ENCODE measurements at places on chromosomes 3 and 15.

DNA sequence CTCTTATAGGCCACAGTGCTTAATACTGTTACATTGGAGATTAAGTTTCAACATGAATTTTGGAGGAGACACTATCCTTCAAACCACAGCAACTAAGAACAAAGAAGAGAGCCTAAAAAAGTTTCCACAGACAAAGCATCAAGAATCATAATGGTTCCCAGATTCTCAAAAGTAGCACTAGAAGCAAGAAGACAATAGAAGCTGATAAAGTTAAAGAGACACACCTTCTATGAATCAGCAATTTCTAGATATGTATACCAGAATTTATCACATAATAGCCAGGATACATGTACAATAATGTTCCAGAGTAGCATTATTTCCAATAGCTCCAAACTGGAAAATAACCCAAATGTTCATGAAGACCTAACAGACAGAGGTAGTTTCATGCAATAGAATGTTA, 12.2 kb downstream of the NKIRAS1 start:
- no peak for DNase-seq

DNA sequence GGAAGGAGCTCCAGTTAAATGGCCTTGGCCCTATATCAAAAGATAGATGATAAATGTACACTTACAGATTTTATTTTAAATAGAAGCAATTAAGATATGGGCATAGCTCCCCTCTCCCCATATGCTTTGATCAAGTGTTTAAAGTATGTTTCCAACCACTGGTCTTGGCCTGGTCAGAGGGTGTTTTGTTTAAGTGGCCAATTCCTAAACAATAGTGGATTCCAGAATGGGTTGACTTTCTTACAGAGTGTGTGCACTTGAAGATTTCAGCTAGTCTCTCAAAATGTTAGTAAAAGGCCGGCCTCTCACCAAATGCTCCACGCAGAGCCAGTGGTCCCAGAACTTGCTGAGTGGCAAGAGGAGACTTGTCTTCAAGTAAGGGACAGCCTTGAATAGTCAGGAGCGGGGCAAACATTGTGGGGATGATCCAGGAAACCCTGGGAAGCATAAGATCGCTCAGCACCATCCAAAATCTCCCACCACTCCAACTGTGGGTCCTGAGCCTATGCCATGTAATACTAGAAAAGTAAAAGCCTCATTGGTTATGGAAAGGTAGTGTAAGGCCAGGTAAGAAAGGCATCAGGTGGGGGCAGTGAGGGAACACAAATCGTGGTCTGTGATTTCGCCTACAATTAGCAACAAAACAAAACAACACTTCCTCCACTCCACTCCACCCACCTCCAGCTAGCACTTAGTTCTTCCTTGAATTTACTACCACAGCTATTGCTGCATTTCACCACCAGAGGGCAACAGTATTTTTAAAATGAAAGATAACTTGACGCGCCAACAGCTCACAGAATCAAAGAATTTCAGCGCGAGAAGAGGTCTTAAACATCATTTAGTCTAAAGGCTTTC, 4.8 kb downstream of the RARRES1 start:
- DNase-seq, result peak; percentile 76

GRCh38 chr3:49666592-49666991, 7.6 kb upstream of the APEH start:
- DNase-seq, result no peak

DNA sequence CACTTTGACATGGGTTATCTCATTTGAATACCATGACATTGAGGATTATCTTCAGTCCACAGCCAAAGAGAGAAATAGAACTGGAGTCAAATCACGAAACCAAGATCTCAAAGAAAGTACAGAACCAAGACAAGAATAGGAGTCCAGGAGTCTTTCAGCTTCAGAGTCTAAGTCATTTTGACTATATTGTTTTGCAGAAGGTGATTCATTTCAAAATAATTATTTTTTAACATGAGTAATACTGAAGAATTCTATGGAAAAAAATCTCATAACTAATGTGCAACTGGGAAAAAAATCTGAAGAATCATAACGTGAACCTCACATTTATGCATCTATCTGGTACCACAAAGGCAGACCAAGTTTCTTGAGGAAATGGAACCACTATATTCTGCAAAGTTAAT, 60.3 kb downstream of the UBE3A start:
- peak; percentile 29 for DNase-seq

DNA sequence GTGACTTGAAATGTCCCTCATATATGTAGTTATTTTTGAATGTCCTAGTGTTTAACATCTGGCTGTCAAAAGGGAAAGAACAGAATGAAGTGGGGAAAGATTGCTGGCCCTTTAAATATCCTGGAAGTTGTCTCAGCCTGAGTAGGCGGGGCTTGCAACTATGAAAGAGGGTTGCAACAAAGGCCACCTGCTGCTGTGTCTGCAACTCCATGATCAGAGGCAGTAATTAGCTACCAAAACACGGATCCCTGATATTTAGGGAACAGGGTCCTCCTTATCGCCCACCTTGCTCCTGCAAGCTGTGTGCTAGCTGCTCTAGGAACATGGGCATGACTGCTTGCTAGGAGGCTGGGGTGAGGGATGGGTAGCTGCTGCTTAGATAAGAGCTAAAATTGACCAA, 100.2 kb upstream of the CFAP20DC start:
- DNase-seq, result no peak

- peak; percentile 61 for DNase-seq
These were observed 39.5 kb downstream of the TNIK start for GRCh38 chr3:171420667-171421066.

DNA sequence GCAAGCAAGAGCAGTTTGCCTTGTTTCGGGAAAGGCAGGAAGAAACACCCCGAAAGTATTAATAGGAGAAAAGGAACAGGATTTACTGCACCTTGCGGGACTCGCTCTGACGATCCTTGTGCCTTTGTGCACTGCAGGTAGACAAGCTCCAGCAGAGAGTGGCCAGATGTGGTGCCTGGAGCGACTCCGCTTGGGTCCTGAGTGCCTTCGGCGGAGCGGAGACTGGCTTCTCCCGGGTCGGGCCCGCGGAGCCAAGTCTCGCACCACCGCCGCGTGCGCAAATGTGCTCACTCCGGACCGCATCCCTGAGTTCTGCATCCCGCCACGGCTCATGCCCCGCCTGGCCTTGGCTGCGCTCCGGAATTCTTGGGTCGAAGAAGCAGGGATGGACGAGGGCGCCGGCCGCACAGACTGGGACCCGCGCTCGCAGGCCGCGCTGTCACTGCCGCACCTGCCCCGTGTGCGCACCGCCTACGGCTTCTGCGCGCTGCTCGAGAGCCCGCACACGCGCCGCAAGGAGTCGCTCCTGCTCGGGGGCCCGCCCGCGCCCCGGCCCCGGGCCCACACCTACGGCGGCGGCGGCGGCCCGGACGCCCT, 769 bp downstream of the C2CD4A start:
- DNase-seq, result no peak

GRCh38 chr3:48544141-48544540, 12.5 kb downstream of the PFKFB4 start:
- no peak for DNase-seq

GRCh38 chr3:22147161-22147560, 396.2 kb upstream of the ZNF385D start:
- DNase-seq, result no peak

- DNase-seq, result no peak
These were observed 289.2 kb upstream of the CHRM5 start for GRCh38 chr15:33679061-33679460.

DNA sequence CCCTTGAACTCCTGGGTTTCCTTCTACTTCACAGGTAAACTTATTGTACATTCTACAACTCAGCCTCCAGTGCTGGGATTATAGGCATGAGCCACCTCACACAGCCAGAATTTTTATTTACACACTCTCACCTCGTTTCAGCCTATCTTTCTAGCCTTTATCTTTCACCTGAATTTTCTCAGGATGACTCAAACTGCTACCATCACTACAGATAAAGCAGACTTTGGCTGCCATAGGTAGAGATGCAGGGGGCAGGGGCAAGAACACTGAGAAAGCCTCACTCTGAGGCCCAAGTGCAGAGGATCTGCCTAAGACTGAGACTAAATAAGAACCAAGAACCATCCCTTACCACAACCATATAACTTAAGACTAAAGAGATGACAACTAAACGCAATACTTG, 59.0 kb downstream of the ETFA start:
- no peak for DNase-seq

DNA sequence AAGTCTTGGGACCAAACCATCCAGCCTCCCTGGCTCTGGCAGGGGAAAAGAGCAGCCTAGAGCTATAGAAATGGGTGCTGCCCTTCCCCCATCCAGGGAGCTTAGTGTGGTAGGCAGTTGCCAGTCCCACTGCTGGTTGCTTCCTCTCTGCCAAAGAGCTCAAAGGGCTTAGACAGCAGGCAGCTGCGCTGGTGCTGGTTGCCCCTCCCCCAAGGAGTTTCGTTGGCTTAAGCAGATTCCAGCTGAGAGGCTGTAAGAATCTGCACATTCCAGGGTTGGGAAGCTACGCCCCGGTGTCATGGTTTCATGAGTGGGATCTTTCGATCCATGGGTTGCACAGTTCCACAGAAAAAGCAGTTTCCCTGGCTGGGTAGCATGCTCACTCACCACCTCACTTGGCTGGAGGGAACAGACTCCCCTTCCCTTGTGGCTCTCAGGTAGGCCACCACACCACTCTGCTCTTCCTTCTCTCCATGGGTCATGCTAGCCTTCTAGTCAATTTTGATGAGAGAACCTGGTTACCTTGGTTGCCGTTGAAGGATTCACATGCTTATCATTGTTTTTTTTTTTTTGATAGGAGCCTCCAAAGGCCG, 195.1 kb downstream of the EPHA6 start:
- DNase-seq, result no peak

- no peak for DNase-seq
These were observed 25.9 kb downstream of the CXCR6 start for GRCh38 chr3:45969116-45969515.

GRCh38 chr15:88302373-88302772, 45.8 kb upstream of the NTRK3 start:
- DNase-seq, result no peak

DNA sequence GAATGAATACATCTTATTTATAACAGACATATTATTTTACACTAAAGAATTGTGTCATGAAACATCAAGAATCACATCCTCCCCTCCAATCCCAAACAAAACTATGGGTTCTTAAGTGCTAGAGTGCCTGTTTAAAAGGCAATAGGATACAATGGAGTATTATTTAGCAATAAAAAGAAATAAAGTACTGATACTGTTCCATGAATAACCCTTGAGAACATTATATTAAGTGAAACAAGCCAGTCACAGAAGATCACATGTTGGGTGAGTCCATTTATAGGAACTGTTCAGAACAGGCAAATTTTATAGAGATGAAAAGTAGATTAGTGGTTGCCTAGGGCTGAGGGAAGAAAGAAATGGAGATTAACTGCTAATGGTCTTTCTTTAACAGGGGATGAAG, 86.5 kb downstream of the ANKRD28 start:
- DNase-seq, result no peak

DNA sequence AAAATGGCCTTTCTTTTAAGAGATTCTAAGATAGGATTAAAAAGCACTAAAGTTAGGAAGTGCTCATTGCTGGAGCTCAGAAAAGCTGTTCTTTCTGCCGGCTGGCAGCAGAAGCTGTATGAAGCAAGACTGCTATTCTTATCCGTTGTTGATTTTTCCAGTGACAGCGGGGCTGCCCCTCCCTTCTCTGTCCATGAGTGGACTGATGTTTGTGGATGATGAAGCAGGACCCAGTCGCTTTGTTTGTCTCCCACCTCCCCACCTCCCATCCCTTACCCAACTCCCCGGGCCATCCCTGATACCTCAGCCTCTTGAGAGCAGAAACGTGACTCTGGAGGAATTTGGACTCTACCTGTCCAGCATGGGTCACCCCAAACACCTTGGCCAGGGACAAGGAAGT, 10.3 kb upstream of the MUSTN1 start:
- DNase-seq, result peak; percentile 36

DNA sequence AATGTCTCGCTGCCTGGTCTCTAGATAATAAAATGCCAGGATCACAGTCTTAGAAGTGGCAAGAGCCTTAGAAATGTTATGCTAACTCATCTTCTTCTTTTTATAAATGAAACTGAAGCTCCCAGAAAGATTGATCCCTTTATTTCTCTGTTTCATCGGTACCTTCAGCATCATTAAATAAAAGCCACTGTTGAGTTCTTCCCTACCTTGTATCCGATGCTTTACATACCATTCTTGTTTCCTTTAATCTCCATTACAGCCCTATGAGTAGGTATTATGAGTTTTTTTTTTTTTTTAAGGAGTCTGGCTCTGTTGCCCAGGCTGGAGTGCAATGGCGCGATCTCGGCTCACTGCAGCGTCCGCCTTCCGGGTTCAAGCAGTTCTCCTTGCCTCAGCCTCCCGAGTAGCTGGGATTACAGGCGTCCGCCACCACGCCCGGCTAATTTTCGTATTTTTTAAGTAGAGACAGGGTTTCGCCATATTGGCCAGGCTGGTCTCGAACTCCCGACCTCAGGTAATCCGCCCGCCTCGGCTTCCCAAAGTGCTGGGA, 815 bp upstream of the ABCC5 start:
- no peak for DNase-seq

- DNase-seq, result no peak
These were observed 152.0 kb downstream of the LMLN start for GRCh38 chr3:198112031-198112430.

DNA sequence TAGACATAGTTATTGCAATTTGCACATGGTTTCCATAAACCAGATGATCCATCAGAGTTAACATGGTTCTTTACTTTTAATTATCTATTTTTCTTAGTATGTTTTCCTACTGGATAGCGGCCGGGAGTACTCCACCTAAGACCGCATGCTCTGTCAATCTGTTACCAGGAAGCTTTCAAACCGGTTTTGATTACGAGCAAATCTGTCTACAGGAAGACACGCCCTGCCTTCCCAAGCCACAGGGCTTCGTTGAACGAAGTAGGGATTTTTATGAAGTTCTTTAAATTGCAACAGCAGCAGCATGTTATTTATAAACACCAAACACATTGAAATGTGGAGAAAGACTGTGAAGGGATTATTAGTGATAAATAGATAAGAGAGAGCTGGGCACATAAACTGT, 283.3 kb upstream of the ROBO2 start:
- DNase-seq, result no peak

DNA sequence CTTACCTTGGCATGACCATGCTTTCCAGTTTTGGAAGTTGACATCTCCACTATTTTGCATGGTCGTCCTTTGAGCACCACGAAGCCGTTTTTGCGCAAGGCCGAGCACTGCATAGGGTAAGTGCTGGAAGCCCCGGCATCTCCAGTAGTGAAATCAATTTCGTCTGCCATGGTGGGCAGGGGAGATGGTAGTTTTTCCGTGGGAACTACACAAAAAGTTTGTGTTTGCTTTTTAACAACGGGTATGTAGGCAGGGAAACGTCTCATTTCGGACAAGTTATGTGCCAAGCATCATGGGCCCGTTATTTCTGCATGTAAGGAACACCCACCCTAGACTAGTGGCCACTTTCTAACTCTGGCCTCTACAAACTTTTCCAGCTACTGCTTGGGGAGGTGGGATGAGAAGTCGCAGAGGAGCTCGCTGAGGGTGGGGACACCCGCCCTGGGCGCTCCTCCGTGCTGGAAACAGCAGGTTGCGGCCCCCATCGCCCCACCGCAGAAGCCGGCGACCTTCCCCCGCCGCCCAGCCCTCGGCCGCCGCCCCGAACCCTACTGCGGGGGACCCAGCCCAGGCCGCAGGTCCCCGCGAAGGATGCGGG, 701 bp downstream of the EIF5A2 start:
- DNase-seq, result no peak

- DNase-seq, result no peak
These were observed 220.1 kb upstream of the CDIN1 start for GRCh38 chr15:36359286-36359685.
